Eye (tissue), 1 donor: ENCODE measurements at places on chromosomes 4 and X.
A peak's percentile ranks its signal among the peaks of the same experiment; 100 is the strongest.

- no peak for DNase-seq
Measured at GRCh38 chrX:118655561-118656246, 71.7 kb upstream of the IL13RA1 start.

DNA sequence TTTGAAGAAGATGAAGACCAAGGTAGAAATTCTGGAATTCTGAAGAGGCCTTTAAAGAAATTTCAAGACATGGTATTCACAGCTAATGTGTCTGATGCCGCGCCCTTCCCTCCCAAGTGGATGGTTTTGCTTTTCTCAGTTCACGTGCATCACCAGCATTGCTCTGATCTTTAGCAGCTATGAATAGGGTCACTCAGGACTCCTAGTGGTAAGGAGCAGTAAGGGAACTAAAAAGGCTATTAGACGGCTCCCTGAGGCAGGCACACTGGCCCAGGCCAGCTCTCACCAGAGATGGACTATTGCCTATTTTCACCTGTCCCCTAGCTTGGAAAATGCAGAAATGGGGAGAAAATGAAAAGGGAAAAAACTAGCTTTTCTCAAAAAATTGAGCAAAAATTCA lies 447.5 kb upstream of the RASGEF1B start:
- peak; percentile 24 for DNase-seq

DNA sequence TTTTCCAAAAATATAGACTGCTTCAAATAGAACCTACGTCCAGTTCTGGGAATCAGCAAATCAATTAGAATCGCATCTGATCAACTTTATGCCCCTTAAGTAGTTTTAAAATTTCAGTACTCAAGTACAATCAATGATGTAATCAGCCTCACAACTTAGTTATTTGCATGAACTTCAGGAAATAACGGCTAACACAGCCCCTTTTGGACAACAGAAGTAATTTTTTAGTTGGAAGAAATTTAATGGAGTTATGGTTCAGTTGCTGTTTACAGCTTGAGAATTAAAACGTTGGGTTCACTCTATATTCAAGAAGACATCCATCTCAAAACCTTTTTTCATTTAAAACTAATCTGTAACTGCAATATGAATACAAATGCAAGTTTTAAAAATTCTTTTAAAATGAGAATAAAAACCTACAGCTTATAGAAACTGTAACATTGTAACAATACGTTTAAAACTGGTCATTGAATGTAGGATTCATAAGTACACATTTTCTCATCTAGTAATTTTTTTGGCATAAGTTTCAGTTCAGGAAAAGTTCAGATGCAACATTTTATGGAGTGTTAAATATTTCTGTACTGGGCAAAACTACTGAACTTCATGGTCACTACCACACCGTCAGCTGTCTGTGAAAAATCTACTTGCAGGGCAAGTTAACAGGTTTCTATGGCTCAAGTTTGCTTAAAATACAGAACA lies 956 bp downstream of the TAPT1 start:
- peak; percentile 43 for DNase-seq

DNA sequence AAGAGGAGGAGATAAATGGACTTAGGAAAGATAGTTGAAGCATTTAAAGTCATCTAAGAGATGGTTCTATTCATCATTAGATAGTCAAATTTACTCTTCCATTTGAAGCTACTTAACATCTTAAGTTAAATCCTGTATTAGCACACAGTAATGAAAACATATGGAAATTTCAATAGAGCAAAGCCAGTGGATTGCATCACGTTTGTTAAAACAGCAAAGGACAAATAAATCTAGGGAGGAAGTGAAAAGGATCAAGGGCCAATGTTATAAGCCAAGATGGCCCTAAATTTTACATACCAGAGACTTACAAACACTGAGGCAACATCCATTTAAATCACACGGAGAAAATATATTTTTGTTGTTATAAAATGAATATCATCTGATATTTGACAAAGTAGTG lies 602.8 kb downstream of the INPP4B start:
- no peak for DNase-seq

GRCh38 chr4:109094056-109094455 lies 208.4 kb downstream of the COL25A1 start:
- DNase-seq, result no peak

DNA sequence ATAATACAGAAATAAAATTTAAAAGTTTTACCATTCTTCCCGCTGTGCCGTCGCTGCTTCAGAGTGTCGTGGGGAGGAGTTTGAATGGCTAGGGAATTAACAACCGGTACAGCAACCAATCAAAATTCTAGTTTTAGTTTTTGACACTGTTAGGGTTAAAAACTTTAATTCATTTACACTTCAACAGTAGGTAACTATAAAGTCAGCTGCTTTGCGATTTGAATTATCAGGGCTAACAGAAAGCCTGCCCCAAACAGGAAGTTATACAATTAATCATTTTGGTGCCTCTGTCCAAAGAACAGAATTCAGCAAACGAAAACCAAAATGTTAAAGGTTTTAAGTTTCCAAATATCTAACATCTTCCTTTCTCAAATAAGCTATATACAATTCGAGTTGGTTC lies 2.3 kb downstream of the HNRNPD start:
- DNase-seq, result no peak

GRCh38 chr4:1615786-1616556 lies 68.1 kb downstream of the FAM53A start:
- DNase-seq, result no peak

DNA sequence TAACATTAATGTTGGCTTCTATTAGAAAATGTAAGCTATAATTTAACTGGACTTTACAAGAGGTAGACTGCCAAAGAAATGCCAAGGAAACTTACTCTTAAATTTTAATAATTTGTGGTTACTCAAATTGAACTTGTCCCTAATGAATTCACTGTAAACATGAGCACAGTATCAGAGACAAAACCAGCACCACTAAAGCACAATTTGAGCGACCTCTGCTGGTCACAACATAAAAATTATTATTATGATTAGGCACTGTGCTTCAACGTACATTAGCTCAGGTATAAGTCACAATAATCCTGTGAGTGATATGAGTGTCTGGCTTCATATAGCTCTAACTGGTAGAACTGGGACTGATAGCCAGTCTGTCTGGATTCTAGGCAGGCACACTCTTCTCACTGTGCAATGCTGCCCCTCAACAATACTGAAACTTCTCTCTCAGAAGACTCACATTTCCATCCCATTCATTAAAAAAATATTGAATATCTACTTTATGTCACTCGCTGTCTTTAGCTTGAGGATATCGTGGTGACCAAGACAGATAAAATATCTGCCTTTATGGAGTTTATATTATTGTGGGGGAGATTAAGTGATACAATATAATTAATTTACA lies 8.0 kb downstream of the NUDT6 start:
- DNase-seq, result peak; percentile 76
